Inflammatory macrophage treated with lipopolysaccharide for 1 hour (primary cell): ENCODE measurements at places on chromosomes 3 and 15.

GRCh38 chr3:10929978-10930665 lies 62.4 kb upstream of the SLC6A1 start:
- no peak for DNase-seq

GRCh38 chr3:40713306-40713705 lies 188.5 kb downstream of the ZNF621 start:
- DNase-seq = no peak

GRCh38 chr15:39582977-39583595 lies 2.2 kb downstream of the THBS1 start:
- DNase-seq = no peak

- DNase-seq = no peak
These were observed 6.4 kb downstream of the CLN6 start for GRCh38 chr15:68223171-68223570.

GRCh38 chr3:7752005-7752404 lies 749.6 kb upstream of the LMCD1 start:
- DNase-seq = no peak

- DNase-seq = peak; percentile 54
These were observed 85.7 kb downstream of the CYP19A1 start for GRCh38 chr15:51252671-51253070.

GRCh38 chr3:55322638-55323037 lies 164.5 kb downstream of the WNT5A start:
- no peak for DNase-seq

DNA sequence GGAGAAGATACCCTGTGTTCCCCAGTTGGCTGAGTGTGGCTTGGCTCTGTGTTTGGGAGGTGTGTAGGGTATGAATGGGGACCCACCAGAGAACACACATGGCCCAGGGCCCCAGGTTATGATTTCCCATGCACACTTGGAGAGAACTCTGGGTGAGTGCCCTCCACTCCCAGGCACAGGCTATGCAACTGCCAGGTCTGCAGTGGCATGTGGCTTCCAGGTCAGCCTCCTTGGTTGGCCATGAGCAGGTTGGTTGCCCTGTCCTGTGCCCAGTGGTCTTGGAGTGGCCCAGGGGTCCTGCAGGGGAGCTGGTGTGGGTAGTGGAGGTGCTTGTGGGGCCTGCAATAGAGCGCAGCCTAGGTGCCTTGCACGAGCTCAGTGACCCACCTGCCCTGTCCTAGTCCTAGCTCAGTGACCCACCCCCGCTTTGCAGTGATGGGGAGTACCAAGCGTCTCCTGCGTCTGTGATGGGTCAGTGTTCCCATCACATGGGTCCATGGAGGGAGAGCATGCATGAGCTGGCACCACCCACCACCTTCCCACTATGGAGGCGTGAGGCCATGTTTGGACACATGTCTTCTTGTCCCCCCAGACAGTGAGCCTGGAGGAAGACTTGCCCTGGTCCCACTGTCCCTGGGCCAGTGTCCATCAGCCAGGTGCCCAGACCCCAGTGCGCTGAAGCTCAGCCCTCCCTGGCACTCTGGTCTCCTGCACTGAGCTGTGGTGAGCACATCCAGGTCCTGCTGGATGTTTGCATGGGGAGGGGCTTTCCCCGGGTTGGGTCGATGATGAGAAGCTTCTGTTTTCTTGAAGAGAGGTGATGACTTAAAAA lies 217.3 kb downstream of the SNRPN start:
- no peak for DNase-seq

- DNase-seq = no peak
These were observed 51.1 kb downstream of the PARP15 start for GRCh38 chr3:122628567-122628966.

DNA sequence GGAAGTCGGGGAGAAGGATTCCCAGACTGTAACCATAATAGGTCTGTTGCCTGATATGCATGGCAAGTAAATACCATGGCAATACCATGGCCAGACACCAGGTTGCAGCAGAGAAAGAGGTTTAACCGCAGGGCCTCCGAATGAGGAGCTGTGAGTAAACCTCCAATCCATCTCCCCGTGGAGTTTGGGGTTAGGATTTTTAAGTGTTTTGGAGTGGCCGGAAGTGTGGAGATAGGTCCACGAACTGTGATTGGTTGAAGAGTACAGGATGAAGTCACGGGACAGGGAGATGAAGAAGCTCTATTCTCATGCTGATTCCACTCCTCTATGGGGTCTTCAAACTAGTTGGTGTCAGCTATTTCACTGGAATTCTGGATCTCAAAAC lies 127.9 kb downstream of the ST8SIA2 start:
- peak; percentile 47 for DNase-seq

- DNase-seq = no peak
These were observed 15.8 kb upstream of the NSMCE3 start for GRCh38 chr15:29285386-29285785.

- no peak for DNase-seq
These were observed 553.8 kb upstream of the SGO1 start for GRCh38 chr3:20739814-20740213.

GRCh38 chr15:32033186-32033890 lies 3.0 kb downstream of the CHRNA7 start:
- DNase-seq = no peak

- DNase-seq = no peak
These were observed 200.0 kb upstream of the CBLB start for GRCh38 chr3:106068795-106069194.

DNA sequence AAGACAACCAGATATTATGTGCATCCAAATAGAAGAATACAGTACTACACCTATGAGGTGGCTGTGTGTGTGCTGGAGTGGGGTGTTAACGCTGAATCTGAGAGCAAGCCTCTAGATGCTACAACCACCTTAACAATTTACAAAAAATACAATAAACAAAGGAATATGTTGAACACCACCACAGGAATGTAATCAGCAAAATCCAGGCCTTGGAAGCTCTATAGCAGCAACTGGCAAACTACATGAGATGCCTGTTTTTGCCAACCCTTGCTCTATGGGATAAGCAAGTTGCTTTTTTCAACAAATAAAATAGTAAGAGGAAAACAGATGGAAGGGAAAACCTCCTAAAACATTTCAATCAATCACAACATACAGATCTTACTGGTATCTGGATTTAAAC lies 23.9 kb downstream of the SLTM start:
- DNase-seq = no peak

GRCh38 chr15:96627031-96627568 lies 296.6 kb downstream of the NR2F2 start:
- DNase-seq = no peak

DNA sequence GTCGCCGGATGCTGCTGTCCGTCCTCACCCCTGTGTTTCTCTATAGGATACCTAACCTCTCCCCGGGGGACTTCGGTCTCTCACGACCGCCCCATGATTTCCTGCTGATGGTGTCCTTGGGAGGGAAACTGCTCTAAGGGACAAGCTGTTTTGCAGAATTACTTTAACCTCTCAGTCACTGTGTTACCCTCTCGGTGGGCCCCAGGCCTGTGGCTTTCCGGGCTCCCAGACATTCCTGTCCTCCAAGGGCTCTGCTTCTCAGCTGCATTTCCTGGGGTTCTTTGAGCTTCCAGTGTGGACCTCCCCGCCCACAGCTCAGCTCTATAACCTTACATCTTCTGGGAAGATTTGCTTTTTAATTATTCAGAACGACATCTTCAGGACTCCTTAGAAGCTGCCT lies 40.9 kb downstream of the CHST2 start:
- DNase-seq = no peak

GRCh38 chr3:132038198-132038825 lies 3.5 kb upstream of the CPNE4 start:
- peak; percentile 15 for DNase-seq

GRCh38 chr3:132343018-132343612 lies 25.9 kb downstream of the ACP3 start:
- peak; percentile 88 for DNase-seq

DNA sequence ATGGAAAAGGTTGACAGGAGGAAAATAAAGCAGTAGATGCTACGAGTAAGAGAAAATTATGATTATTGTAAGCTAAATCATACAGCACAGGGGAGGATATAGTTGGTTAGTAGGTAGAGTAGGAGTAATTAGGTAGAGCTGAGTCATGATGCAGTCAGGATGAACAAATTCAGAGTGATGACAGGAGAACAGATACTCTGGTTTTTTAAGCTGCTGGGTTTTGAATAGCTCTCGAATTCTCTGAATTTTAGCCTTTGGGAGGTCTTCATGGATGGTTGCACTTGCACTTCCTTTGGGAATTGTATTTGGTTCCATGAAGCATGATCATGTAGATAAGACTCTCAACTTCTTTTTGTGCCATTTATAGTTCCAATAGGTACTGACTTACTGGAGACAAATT lies 96.2 kb downstream of the ECT2 start:
- DNase-seq = no peak

- no peak for DNase-seq
These were observed 39.3 kb upstream of the PPP4R2 start for GRCh38 chr3:72957297-72957696.

DNA sequence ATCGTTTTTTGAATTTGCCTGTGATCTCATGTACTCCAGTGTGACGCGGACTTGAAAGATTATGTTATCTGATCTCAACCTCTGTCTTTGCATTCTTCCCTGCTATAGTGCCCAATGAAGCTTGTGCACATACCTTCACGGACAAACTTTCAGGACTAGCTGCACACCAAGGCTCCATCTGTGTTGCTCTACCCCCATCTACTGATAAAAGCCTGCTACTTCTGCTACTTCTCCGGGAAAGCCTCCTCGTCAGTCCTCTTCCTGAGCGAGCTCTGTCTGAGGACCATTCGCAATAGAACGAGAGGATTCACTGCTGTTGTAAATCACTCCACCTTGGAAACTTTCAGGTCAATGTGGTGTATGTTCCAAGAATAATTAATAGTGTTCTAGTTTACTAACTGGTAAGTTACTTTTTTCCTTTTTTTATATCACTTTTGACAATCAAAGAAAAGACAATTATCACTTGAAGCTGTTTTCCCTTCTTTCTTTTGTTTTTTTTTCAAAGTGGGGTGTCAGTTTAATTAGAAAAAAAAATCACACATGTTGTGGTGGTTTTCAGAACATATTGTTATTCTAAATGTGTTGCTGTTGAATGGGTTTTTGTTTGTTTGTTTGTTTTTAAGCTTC lies 217.6 kb downstream of the ARRDC4 start:
- DNase-seq = peak; percentile 48

- DNase-seq = no peak
These were observed 91.8 kb upstream of the IQSEC1 start for GRCh38 chr3:13164893-13165492.

GRCh38 chr15:74777769-74778598 lies 3.9 kb upstream of the CSK start:
- peak; percentile 36 for DNase-seq

DNA sequence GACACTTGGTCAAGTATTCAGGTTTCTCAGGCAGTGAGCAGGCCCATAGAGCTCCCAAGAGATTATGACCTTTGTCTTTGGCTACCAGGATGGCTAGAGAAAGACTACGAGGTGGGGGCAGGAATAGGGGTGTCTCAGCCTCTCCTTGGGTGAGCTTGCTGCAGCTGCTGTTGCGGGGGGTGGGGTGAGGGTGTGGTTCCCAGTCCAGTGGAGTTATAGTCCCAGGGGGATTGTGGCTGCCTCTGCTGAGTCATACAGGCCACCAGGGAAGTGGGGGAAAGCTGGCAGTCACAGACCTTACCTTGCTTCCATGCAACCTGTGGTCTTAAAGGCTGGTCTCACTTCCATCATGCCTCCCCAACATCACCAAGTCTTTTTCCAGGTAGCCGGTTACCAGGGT lies 31.7 kb downstream of the ATP2C1 start:
- no peak for DNase-seq

GRCh38 chr3:183149915-183150750 lies 12.4 kb downstream of the LAMP3 start:
- peak; percentile 40 for DNase-seq

DNA sequence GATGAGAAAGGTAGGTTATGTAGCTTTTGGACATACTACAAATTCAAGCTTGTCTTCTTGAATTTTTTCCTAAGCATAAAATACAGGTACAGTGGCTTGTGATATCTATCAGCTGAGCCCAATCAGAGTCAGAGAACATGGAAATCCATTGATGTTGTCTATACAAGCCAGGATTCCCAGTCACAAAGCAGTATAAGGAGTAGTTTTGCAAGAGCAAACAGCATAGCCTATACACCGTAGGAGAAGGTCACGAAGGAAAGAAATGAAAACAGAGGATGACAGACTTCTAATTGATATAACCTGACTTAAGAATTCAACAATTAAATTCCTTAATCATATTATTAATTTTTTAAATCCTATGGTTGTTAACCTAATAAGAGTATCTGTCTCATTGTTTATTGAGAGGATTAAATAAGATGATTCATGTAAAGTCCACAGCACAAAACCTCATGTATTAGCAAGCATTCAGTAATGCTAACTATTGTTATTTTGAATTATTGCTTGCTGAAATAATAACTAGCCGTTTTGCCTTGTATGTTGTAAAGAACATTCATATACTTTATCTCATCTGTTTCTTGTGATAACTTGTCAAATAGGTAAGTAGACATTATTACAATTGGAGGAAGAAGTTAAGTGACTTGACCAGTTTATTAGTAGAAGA lies 276.6 kb upstream of the ZPLD1 start:
- no peak for DNase-seq

DNA sequence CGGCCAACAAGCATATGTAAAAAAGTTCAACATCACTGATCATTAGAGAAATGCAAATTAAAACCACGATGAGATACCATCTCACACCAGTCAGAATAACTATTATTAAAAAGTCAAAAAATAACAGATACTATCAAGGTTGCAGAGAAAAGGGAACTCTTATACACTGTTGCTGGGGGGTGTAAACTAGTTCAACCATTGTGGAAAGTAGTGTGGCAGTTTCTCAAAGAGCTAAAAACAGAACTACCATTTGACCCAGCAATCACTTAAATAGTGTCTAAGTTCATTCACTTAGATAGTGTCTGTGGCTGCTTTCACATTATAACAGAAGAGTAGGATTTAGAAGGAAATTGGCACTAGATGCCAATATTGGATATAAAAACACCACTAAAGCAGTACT lies 49.7 kb downstream of the CGGBP1 start:
- DNase-seq = no peak

- DNase-seq = no peak
These were observed 17.9 kb upstream of the SQOR start for GRCh38 chr15:45616901-45617323.

DNA sequence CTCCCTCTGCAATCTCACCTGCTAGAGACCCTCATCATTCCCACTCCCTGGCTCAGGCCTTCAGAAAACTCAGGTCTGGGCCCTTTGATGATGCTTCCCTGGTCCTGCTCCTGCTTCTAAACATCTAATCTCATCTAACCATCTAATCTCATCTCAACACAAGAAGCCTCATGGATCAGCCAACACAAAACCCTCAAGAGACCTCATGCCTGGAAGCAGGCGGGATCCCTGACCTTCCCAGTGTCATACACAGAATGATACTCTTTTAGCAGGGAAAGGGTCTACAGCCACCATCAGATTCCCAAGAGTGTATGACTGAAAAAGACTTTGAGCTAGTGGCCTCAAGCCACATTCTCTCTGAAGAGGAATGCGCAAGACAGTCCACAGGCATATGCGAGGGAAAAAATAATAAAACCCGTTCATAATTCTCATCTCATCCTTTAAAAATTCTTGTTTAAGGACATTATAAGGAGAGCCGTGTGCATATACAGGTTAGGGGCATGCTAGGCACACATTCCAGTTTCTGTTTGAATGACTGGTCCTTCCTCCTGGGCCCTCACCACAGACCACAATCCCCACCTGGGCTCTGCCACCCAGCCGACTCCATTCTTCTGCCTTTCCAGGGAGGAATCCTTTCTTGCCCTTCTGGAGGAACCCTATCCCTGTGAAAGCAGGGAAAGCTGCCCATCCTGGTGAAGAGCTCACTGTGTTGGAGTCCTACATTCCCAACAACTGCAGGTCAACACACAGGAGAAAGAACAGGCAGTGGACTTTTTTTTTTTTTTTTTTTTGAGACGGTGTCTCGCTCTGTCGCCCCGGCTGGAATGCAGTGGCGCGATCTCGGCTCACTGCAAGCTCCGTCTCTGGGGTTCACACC lies 2.2 kb downstream of the ZXDC start:
- DNase-seq = no peak
